ENCODE measurements at places on chromosomes 6 and 20.

DNA sequence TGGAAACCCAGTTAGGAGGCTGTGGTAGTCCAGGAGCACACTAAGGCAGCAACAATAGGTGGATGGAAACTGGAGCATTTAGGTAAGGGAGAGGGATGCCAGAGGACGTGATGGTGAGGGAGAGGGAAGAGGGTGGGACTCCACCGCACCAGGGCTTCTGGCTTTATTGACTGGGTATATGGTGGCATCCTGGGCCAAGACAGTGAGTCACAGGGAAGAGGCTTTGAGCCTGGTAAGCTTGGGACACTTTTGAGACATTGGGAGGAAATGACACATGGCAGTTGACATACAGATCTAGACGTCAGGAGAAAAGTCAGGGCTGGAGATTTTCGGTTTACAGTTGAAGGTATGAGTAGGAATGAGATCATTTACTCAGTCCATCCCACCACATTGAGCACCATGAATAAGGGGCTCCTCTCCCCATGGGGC is 14.9 kb downstream of the NT5E start:
- DNase-seq = no peak

DNA sequence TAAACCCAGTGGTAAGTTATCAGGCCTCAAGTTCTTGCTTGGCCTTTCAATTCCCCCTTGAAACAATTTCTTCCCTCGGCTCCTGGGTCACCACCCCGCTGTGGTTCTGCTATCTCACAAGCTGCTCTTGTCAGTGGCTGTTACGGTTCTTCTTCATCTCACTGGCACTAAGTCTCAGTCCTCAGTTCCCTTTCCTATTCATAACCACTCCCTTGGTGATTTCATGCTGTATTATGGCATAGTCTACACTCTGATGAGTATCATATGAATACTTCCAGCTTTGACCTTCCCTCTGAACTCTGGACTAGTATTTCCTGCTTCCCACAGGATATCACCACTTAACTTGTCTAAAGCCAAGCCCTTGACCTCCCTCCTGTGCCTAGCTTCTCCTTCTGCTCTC is 7.9 kb downstream of the TAAR1 start:
- no peak for DNase-seq

DNA sequence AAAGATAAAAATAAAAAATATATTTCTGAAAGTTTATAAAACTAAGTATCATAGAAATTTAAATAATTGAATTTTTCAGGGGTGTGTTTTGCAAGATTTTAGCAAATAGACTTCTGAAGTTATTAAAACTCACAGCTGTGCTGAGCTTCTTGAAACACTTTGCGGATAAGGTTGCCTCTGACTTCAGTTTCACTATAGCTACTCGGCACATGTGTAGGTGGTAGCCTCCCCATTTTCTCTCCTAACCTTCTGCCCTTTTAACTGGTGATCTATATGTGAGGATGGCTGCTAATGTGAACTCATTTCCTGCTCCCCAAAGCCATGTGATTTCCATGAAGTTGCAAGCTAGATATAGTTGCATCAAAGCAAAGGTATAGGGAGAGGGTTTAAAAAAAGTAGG is 129.3 kb upstream of the STMND1 start:
- DNase-seq = no peak

- no peak for DNase-seq
These were observed 80.1 kb upstream of the ID4 start for GRCh38 chr6:19757036-19757435.

DNA sequence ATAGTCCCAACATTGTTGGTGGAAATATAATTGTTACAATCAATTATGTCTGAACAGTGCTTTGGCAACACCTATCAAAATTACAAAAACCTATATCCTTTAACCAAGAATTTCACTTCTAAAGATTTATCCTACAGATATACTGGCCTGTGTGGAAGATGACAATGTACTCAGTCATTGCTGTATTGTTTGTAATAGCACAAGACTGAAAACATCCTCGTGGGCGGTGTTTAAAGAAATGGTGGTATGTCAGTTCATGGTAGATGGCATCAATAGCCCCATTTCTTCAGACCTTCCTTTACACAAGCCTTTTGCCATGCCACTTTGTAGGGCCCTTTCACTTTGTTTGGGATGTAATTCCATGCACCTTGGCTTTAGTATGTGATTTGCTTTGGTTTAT is 9.8 kb upstream of the TPBG start:
- DNase-seq = no peak

GRCh38 chr6:53862662-53863462 is 68.1 kb downstream of the LRRC1 start:
- DNase-seq = no peak

GRCh38 chr20:8408587-8409307 is 276.7 kb downstream of the PLCB1 start:
- no peak for DNase-seq

- DNase-seq = peak; percentile 24
These were observed 28.8 kb downstream of the RWDD2A start for GRCh38 chr6:83221889-83222479.

DNA sequence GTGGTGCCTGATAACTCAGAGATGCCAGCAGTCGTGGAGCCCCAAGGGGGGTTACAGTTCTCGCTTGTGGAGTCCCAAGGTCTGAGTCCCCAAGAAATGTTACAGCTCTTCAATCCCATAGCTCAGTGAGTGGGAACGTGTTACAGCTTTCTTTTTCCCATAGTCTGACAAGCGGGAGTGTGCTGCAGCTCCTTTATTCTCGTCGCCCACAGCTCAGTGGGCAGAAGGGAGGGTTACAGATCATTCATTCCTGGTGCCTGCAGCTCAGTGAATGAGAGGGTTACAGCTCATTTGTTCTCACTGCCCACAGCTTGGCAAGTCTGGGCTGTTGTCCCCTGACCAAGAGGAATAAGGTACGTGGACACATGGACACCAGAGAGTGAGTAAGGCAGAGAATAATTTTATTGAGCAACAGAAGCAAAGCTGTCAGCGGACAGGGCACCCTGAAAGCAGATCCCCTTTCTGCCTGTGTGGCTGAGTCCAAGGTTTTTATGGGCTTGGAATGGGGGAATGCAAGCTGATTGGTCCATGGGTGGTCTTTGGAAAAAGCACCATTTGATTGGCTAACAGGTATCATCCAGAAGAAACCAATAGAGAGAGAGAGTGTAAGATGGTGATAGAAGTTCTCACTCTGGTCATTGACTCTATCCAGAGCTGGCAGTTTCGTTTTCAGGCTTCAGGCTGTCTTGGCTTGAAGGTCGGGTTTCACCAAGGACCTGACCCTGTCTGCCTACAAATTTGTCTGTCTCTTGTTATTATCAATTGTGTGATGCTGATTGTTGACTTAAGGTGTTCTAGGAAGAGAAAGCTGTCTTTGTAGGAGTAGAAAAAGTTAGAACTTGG is 16.4 kb downstream of the RNF217 start:
- no peak for DNase-seq

DNA sequence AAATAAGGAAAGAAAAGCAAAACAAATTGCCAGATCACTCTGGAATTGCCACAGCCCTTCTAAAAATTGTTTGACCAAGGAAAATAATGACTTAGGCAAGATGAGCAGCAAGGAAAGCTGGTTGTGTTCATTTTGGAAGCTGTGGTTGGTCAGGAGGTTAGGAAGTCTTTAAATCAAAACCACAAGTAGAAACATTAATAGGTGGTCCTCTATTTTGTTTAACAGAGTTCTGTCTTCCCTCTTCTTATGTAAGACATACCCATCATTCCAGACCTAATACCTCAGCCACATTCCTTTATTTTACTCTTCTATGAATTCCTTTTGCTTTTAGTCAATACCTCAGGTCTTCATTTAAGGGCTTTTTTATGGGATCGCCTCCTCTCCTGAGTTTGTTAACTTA is 422.2 kb upstream of the PLCB4 start:
- no peak for DNase-seq

- no peak for DNase-seq
These were observed 212.7 kb downstream of the PACRG start for GRCh38 chr6:162940426-162940825.

DNA sequence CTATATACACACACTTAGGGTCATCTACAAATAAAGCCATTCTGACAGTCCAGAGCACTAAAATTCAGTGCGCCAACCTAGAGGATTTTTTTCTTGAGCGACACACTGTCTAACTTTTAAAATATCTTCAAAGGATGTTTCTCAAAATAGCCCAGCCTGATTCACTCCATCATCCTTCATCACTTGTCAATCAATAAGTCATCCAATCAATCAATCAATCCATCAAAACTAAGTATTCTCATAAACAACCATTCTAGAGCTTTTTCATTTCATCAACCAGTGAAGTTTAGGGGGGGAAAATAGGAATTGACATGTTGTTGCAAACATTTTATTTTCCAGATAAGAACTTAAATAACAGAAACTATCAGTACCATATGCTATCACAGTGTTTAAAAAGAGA is 183.2 kb downstream of the HDGFL1 start:
- DNase-seq = no peak

- no peak for DNase-seq
These were observed 8.2 kb upstream of the PXDC1 start for GRCh38 chr6:3759646-3760232.

GRCh38 chr6:39892490-39893129 is 41.7 kb downstream of the MOCS1 start:
- DNase-seq = peak; percentile 72

GRCh38 chr6:129280749-129281148 is 397.8 kb downstream of the LAMA2 start:
- DNase-seq = no peak

DNA sequence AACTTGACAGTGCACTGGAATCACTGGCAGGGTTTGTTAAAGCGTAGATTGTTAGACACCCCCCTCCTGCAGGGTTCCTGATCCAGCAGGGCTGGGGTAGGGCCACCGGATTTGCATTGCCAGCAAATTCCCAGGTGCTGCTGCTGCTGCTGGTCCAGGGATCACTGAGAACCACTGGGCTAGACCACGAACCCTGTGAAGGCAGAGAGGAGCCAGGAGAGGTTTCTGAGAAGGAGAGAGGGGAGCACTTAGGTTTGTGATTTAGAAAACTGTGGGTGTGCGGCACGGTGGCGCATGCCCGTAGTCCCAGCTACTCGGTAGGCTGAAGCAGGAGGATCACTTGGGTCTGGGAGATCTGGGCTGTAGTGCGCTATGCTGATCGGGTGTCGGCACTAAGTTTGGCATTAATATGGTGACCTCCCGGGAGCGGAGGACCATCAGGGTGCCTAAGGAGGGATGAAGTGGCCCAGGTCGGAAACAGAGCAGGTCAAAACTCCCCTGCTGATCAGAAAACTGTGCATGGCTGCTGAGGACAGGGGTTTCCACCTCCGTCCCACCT is 53.6 kb upstream of the FAM83D start:
- no peak for DNase-seq

GRCh38 chr6:31775184-31775583 is 1.9 kb downstream of the VWA7 start:
- no peak for DNase-seq

DNA sequence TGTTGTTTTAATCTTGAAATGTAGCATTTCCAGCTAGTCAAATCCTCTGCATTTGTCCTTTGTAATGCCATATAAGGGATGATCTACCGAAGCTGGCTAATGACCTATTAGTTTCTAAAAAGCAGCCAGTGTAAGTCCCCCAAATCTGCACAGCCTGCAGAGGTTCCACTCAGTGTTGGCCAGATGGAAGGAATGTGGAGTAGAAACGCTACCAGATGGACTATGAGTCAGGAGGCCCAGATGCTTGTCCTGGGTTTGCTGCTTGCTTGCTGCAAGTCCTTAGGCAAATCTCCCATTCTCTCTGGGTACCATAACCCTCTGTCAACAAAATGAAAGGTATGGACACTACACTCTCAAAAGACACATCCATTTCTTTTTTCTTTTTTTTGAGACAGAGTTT is 149.8 kb downstream of the BTBD9 start:
- DNase-seq = no peak

GRCh38 chr6:14361297-14361696 is 243.7 kb downstream of the CD83 start:
- DNase-seq = no peak

DNA sequence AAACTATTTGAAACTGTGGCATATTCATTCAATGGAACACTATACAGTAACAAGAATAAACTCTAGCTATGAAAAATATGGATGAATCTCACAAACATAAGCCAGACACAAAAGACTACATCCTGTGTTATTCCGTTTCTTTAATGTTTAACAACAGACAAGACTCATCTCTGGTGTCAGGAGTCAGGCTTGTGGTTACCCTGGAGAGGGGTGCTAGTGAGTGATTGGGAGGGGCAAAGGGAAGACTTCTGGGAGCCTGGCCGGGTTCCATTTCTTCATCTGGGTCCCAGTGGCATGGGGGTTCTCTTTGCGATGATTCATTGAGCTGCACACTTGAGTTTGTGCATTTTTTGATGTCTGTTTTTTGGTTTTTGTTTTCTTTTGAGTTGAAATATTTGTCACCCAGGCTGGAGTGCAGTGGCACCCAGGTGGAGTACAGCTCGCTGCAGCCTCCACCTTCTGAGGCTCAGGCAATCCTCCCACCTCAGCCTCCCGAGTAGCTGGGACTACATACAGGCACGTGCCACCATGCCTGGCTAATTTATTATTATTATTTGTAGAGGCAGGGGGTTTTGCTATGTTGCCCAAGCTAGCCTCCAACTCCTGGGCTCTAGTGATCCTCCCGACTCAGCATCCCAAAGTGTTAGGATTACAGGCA is 21.2 kb upstream of the TTPAL start:
- no peak for DNase-seq

DNA sequence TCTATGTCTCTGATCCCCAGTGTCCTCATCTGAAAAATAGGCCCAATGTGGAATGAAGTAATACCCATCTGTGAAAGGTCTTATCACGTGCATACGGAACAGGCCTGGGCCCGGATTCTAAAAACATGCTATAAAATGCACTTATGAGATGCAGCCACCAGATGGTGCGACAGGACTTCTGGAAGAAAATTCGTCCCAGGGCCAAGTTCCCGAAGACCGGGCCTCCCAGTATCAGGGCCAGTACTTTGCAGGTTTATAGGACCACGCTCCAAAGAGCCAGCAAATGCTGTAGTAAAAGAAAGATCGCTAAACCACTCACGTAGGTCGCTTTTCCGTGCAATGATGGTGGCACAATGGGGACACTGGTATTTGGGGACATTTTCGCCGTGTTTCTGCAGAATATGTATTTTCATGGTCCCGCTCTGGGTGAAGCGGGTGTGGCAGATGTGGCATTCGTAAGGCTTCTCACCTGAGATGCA is 10.6 kb downstream of the CTCFL start:
- DNase-seq = no peak

- DNase-seq = no peak
These were observed 3.6 kb downstream of the TRAM2 start for GRCh38 chr6:52573295-52573694.

Data from NCI-H510A treated with DMSO at 0.1 percent for 48 hours (cell line).